HL-60 (cell line): ENCODE measurements at places on chromosomes 5 and 9.
A peak's percentile ranks its signal among the peaks of the same experiment; 100 is the strongest.

- no peak for DNase-seq
These were observed 21.0 kb downstream of the CDKL3 start for GRCh38 chr5:134345996-134346395.

GRCh38 chr5:59856358-59856757 lies 37.2 kb downstream of the PDE4D start:
- no peak for DNase-seq

DNA sequence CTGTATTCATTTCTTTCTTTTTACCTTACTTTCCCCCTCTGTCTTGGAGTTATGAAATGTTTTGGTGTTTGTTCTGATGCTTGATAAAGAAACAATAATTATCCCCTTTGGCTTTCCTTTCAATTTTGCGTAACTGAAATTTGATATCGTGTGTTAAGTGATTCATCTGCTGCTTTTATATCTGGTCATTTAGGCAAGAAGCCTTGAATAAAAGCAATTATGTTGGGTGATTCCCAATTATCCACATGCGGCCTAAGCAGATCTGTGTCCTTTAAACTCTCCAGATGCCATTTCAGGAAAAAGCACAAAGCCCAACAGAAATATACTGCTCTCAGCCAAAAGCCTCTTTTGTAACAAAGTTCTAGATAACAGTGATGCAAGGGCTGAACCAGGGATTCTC lies 92.8 kb downstream of the TAF11L14 start:
- no peak for DNase-seq

GRCh38 chr9:96008502-96009222 lies 133.2 kb downstream of the ERCC6L2 start:
- DNase-seq, result peak; percentile 76

- no peak for DNase-seq
These were observed 8.9 kb downstream of the PITX1 start for GRCh38 chr5:135024956-135025729.

DNA sequence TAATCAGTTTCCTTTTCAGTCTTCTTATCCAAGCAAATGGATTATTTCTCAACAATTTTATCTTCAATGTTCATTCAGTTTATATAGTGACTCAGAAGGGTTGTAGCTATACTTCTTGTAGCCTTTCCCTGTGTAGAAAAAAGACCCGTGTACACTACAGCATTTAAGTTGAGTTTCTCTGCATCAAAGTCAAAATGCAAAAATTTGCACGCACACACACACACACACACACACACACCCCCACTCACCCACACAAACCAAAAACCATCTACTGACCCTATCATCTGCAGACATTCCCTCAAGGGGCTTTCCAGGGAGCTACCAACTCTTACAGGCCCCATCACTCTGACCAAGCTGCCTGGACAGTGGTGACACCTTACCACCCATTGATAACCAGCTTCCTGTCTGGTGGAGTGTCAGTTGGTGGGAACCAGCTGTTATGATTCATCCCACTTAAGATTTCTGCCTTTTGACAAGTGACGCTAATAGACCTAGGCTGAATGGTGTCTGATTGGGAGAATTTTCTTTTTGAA lies 12.2 kb upstream of the ELL2 start:
- no peak for DNase-seq

DNA sequence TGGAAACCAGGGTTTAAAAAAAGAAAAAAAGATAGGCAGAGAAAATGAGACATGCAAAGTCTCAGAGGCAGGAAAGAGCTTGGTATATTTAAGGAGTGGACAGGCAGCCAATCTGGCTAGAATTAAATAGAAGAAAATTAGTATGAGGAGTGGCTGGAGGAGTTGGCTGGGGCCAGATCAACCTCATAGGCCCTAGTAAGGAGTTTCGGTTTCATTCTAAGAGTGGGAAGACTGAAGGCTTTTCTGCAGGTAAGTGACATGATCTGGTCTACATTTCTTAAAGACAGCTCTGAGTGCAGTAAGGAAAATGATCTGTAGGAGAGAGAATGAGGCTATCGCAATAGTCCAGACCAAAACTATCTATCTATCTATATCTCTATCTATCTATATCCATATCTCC lies 27.5 kb downstream of the ADRB2 start:
- no peak for DNase-seq

DNA sequence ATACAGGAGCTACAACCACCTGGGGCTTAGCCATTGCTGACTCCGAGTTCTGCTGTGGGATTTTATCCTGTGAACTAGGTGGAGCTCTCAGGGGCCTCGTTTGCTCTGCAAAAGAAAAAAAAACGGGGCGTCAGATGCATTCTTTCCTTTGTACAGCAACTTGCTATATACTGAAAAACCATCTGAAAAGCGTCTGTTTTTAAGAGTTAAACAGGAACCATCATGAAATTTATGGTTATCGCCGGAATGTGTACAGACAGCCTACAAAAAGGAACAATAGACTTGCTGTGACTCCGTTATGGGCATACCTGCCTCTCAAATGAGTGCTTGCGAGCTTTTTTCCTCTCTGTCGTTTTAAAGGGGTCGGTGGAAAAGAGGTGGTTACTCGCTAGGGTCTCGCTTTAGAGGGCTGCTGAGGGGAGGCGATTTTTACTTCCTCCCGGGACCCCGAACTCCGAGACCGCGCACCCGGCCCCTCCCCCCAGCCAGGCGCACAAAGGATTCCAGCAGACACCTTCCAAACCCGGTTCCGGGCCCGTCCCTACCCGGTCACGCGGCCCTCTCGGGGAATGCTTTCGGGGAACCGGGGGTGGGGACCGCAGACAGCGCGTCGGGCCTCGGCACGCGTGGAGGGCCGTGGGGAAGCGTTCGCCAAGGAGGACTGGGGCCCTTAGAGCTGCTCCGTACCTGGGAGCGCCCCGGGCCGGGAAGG lies 826 bp downstream of the PAIP1 start:
- peak; percentile 26 for DNase-seq

DNA sequence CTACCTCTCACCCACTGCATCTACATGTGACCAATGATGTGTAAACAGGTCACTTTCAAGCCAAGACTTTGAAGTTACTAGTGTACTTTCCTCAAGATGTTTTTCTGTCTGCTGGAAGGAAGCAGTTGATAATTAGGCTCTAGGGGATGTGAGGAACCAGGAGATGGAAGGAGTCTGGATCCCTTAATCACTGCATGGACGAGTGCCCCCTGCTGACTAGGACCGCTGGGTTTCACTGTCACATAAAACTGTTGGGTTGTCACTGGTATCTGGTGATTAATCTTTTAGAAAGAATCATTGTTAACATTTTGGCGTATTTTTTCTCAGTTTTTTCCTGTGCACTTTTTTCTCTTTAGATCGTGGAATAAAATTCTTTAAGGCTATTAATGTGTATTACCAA lies 79.5 kb downstream of the SREK1 start:
- DNase-seq, result no peak

DNA sequence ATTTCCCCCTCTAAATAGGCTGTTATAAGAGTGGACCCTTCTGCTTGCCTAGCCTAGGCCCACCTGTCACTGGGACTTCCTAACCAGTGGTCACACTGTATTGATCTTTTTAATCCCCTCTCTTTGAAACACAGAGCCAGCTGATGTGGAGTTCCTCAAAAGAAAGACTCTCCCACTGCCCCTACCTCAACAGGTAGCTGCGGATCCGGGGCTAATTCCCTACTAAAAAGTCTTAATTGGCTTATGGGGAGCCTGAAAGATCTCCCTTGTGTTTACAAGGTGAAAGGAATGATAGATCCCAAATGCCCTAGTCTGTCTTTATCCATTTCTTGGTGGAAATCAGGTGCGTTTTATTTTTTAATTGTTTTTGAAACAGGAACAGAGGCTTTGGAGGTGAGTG lies 2.0 kb downstream of the NEUROG1 start:
- no peak for DNase-seq

- DNase-seq, result no peak
These were observed 147.5 kb downstream of the GNAQ start for GRCh38 chr9:77883846-77884771.

- no peak for DNase-seq
These were observed 474.5 kb downstream of the LRRC70 start for GRCh38 chr5:63053019-63053638.

- DNase-seq, result no peak
These were observed 178.7 kb downstream of the WDR70 start for GRCh38 chr5:37557734-37558293.

- no peak for DNase-seq
These were observed 23.6 kb upstream of the RAB14 start for GRCh38 chr9:121225240-121225639.

- no peak for DNase-seq
These were observed 10.9 kb downstream of the SEMA5A start for GRCh38 chr5:9534881-9535517.

- no peak for DNase-seq
These were observed 54.4 kb upstream of the FCN1 start for GRCh38 chr9:134972140-134972539.

- peak; percentile 76 for DNase-seq
These were observed 78.1 kb upstream of the UBTD2 start for GRCh38 chr5:172361566-172362238.

- DNase-seq, result no peak
These were observed 1395.9 kb downstream of the PTPRD start for GRCh38 chr9:9216934-9217333.

DNA sequence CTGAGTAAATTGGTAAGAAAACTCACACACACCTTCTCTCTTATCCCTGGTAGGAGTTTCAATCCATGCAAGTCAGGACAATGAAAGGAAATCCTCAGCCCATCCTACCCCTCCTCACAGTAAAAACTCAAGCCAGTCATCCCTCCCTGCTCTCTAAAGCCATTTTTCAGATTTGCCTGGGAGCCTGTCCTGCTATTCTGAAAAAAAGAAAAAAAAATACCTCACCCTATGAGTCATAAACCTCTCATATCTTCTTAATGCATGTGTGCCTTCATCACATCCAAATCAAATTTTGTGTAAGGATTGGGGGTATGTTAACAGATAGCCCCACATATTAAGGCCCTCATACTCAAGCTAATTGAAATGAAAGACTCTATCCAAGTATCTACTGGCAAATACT lies 14.1 kb downstream of the UGT3A2 start:
- DNase-seq, result no peak

DNA sequence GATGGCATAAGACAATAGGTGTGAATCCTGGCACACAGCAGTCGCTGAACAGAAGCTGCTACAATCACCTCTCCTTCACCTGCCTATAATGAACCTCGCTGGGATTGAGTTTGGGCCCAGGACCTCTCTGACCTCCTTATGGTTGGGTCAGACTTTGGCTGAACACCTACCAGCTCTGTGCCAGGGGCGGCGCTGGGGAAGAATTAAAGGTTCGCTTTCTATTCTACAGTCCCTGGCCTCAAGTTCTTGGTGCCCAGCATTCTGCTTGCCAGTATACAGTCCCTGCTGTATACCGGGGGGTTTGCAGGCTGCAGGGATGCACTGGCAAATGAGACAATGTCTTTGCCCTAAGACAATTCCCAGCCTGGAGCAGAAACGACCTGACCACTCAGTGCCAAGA lies 895 bp upstream of the STRBP start:
- no peak for DNase-seq

GRCh38 chr5:79025054-79025472 lies 40.0 kb upstream of the ARSB start:
- no peak for DNase-seq

DNA sequence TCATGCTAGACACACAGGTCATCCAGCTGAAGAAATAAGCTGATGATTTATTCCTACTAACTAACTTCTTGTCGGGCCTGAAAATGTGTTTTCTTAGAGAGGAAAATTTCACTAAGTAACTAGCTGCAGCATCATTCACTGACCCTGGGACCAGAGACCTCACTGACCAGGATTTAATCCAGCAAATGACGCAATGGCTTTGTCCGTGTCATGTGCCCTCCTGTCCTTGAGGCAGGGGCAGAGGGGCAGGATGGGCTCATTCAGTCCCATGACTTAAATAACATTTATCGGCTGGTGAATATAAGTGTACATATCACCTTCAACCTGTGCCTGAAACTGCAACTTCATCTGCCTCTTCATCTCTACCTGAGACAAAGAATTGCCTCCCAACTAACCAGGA lies 154.8 kb downstream of the SEMA5A start:
- DNase-seq, result no peak

- no peak for DNase-seq
These were observed 25.7 kb upstream of the PPP3R2 start for GRCh38 chr9:101620452-101620851.

DNA sequence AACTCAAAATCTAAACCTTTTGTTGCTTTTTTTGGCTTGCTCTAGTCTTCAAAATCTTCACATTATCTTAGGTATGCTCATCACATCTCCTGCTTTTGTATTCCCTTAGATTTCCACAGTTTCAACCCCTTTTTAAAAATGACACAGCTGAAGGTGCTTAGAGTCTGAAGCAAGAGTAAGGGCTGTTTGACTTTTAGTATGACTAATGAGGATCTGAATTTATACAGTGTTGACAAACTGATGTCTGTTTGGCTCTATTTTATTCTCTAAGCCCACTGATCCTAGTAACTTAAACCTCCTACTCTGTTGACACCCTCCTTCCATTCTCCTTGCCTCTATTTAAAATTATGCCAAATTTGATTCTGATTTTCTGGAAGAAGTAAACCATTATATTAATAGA lies 200.1 kb downstream of the MCTP1 start:
- no peak for DNase-seq

DNA sequence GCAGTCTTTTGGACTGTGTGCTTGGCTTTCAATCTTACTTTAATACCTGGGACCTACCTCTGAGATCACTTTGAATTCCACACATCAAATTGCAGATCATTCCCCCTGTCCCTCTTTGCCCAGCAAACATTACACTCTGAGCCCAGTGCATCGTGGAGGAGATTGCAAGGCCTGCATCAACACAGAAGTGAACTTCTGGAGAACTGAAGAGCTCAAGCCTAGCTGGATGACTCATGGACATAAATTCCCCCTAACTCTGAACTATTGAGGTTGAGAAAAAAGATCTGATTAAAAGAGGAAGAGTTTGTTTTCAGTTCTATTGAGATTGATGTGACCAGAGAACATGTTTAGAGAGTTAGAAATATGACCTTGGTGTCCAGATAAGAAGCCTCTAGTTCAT lies 316.0 kb upstream of the DMAC1 start:
- DNase-seq, result no peak

DNA sequence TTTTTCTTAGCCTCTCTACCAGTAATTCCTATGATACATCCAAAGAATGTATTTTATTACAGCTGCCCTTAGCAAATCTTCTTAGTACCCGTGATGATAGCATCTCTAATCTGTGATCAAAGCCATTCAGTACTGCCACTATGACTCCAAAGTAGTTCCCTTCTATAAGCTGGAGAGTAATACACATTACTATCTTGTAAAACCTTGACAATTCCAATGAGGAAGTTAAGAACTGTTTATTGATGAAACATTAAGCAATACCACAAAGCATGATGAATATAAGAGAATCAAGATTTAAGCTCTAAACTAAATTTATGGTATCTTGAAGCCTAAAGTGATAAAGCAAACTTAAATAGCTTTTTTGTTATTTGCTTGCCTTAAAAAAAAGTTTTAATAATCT lies 86.1 kb downstream of the SMIM23 start:
- no peak for DNase-seq

GRCh38 chr5:32500181-32500580 lies 55.6 kb upstream of the ZFR start:
- DNase-seq, result no peak
